ENCODE measurements at places on chromosomes 3 and 15. TPM values are rescaled to one million over a fixed set of nuclear protein-coding genes. Genes with fewer than 3 reads are reported as not detected.

Gene COL6A6
- not detected for total RNA-seq

Gene CPA3
- 1.9 TPM for total RNA-seq

Gene KLHL24
- total RNA-seq = 57.2 TPM

Gene DZIP3
- 4.9 TPM for total RNA-seq

Gene CYP11A1
- 0.31 TPM for total RNA-seq

Gene C3orf20
- not detected for total RNA-seq

Gene SMAD6
- 9.6 TPM for total RNA-seq

Gene BCL6
- total RNA-seq = 12.6 TPM

Gene PXYLP1
- 11.3 TPM for total RNA-seq

Gene TTLL13
- total RNA-seq = 0.47 TPM

Gene MELTF
- 14.4 TPM for total RNA-seq

Gene UBAP1L
- total RNA-seq = 2.3 TPM

Gene RETNLB
- 58.5 TPM for total RNA-seq

Gene CPNE9
- total RNA-seq = not detected

Gene SERPINI2
- not detected for total RNA-seq

Gene CCDC80
- 23.9 TPM for total RNA-seq

Gene RASL12
- total RNA-seq = 9.2 TPM

Gene SH3GL3
- total RNA-seq = not detected

Gene TPRG1
- total RNA-seq = 1.1 TPM

Gene SLC28A2
- 44.9 TPM for total RNA-seq

Gene GHRL
- 0.75 TPM for total RNA-seq

Gene STRC
- total RNA-seq = 0.67 TPM

Gene MESP2
- total RNA-seq = 1.0 TPM

Gene EID1
- 65.8 TPM for total RNA-seq

Gene FGD5
- total RNA-seq = 5.8 TPM

Gene LTK
- total RNA-seq = 18.7 TPM

Gene SOX2
- 0.21 TPM for total RNA-seq

Gene CAMK2N2
- not detected for total RNA-seq

Gene CLSTN2
- total RNA-seq = 0.98 TPM

Gene AHSG
- not detected for total RNA-seq

Gene CPN2
- not detected for total RNA-seq

Gene CA12
- 397 TPM for total RNA-seq

Gene ADCY5
- total RNA-seq = 4.5 TPM

Gene ZCWPW2
- total RNA-seq = 0.42 TPM

Gene SYNM
- total RNA-seq = 96.5 TPM

Gene SHF
- 5.6 TPM for total RNA-seq

Gene COL8A1
- total RNA-seq = 2.3 TPM

Gene NISCH
- 57.3 TPM for total RNA-seq

Data from left colon (tissue), 2 donors.